ENCODE measurements at places on chromosomes 2 and 18. TPM values are rescaled to one million over a fixed set of nuclear protein-coding genes. Genes with fewer than 3 reads are reported as not detected.

The CTAGE1 gene
- not detected for total RNA-seq

GRCh38 chr2:181812106-181812743 is 79.3 kb upstream of the ITPRID2 start:
- H3K4me1 ChIP-seq = peaks cover 17% of the 10 kb centered on the region
- no peak for DNase-seq
- H3K4me3 ChIP-seq = no peak overlapping the region
- H3K36me3 ChIP-seq = no peaks in the 10 kb centered on the region

- DNase-seq = no peak
- H3K4me1 ChIP-seq = no peaks in the 10 kb centered on the region
- H3K27ac ChIP-seq = no peak overlapping the region
- no peaks in the 10 kb centered on the region for H3K36me3 ChIP-seq
- no peaks in the 10 kb centered on the region for H3K27me3 ChIP-seq
These were observed 279.7 kb downstream of the RNF144A start for GRCh38 chr2:7196883-7197282.

DNA sequence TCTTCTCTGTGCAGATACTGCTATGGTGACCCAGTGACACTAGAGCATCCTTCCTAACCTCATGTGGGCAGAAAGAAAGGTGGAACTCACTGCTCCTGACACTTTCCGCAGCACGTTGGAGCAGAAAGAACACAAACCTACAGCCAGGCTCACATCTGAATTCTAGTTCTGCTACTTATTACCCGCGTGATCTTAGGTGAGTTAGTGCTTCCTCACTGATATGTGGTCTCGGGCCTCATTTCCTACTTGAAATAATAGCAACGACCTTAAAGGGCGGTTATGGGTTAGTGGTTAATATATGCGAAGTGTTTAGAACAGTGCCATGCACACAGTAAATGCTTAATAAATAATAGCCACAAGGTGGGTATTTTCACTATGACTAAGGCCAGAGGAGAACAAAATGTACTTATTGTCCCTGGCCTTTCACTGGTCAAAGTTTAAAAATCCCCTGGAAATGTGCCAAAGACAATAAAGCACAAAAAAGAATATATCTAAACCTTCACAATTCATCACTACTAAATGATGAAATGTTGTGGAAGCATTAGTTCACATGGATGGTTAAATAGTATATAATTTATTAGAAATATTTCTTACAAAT is 66.6 kb downstream of the MYOM1 start:
- no peak overlapping the region for H3K4me3 ChIP-seq
- no peak for DNase-seq
- no peak overlapping the region for H3K27ac ChIP-seq
- H3K27me3 ChIP-seq = no peaks in the 10 kb centered on the region

- H3K27ac ChIP-seq = no peak overlapping the region
- no peak overlapping the region for H3K4me3 ChIP-seq
- H3K4me1 ChIP-seq = peaks cover 3% of the 10 kb centered on the region
- no peak for DNase-seq
- no peaks in the 10 kb centered on the region for H3K36me3 ChIP-seq
- H3K27me3 ChIP-seq = no peaks in the 10 kb centered on the region
These were observed 279.8 kb downstream of the C1D start for GRCh38 chr2:67783026-67783425.
